ENCODE measurements at places on chromosomes 7 and 10.
A peak's percentile ranks its signal among the peaks of the same experiment; 100 is the strongest.

DNA sequence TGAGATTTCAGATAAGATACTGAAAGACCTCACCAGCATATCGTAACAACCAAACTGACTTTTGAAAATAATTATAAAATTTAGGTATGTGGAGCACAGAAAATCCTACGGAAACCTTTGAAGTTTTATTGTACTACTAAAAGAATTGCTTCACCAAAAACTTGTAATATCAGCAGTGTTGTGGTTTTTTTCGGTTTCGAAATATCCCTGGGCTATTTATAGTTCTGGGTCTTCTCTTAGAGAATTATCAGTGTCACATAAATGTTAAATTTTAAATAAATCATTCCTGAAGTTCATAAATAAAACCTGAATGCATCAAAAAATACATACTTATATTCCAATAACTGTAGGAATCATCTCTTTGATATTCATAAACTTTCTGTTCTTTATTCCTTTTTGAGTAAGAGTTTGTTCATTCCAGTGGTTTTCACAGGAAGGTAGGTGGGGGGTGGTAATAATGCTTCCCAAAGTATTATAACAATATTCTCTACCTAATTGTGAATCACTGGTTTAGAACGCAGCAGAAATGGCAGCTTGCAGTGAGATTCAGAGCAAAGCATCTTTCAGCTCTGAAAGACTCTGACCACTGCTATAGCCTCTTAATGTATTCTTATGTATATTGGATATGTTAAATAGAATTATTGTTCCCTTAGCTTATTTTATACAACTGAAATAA is 60.2 kb downstream of the ZNF277 start:
- DNase-seq, result no peak

- DNase-seq, result no peak
These were observed 1.4 kb downstream of the FBXW4 start for GRCh38 chr10:101693651-101693977.

DNA sequence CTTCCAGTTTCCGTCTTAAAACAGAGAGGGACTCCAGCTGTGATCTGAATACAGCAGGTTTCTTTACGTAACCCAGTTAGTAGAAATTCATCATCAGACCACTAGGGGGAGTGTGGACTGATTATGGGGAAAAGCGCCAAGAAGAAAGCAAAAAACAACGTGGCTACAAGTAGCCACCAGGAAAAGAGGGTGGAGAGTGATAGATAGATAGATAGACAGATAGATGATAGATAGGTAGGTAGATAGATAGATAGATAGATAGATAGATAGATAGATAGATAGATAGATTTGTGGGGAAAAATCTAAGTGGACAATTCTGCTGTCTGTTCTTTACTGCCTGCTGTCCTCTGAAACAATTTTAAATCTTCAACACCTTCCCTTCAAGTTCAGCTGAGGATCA is 12.7 kb upstream of the AKR1B10 start:
- DNase-seq, result no peak

DNA sequence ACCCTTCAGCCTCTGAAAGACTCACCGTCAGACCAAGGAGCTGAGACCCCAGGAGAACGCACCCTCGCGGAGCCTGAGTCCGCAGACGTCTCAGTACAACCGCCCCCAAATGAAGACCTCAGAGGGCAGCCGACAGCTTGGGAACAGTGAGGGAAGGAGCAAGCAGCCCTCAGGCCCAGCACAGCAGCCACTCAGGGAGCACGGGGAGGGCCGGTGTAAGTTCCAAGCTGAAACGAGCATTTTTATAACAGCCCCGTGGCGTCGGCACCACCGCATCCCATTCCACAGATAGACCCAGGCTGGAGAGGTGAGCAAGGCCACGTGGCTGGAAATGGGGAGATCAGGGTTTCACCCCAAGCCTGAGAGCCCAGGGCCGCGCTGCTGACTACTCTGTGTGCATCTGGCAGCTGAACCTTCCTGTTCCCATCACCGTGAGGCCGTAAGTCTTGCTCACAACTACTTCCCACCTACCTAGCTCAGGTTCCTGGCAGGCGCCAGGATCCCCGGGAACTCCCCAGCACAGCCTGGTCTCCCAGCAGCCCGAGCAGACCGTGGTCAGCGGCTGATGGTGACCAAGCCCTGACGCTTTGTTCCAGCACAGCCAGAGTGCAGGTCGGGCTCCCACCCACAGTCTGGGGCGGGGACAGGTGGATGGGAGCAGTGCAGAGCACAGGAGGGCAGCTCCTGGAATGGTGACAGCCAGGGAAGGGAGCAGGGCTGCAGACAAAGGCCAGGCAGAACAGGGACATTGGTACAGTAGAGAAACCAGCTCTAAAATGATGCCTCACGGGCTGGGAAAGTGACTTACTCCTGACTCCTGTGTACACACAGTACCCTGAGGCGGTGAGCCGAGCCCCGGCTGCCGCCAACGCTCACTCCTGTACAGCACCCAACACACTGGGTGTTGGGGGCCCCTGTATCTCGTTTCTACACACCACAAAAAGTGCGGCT is 6.1 kb upstream of the NOM1 start:
- DNase-seq, result no peak

- DNase-seq, result peak; percentile 74
These were observed 13.5 kb downstream of the KCNH2 start for GRCh38 chr7:150964593-150965111.

DNA sequence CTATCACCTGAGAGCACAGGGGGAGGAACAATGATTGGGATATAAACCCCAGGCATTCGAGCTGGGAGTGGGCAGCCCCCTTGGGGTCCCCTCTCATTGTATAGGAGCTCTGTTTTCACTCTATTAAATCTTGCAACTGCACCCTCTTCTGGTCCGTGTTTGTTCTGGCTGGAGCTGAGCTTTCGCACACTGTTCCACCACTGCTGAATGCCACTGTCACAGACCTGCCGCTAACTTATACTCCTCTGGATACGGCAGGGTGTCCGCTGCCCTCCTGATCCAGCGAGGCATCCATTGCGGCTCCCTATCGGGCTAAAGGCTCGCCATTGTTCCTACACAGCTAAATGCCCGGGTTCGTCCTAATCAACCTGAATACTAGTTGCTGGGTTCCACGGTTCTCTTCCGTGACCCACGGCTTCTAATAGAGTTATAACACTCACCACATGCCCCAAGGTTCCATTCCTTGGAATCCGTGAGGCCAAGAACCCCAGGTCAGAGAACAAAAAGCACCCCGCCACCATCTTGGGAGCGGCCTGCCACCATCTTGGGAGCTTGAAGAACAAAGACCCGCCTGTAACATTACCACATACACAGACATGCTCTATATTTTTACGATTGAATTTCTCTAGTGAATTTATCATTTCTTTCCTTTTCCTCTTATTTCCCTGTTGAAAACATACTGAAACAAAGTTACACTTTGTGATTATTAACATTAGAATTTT is 9.0 kb downstream of the ZWINT start:
- DNase-seq, result no peak

GRCh38 chr10:98030991-98031431 is 590 bp upstream of the CRTAC1 start:
- DNase-seq, result no peak

GRCh38 chr10:87534173-87534858 is 29.6 kb downstream of the MINPP1 start:
- DNase-seq, result no peak

- DNase-seq, result peak; percentile 83
These were observed 33.9 kb upstream of the SLC29A3 start for GRCh38 chr10:71285180-71285545.

- no peak for DNase-seq
These were observed 8.3 kb downstream of the ALKBH4 start for GRCh38 chr7:102456327-102456726.

DNA sequence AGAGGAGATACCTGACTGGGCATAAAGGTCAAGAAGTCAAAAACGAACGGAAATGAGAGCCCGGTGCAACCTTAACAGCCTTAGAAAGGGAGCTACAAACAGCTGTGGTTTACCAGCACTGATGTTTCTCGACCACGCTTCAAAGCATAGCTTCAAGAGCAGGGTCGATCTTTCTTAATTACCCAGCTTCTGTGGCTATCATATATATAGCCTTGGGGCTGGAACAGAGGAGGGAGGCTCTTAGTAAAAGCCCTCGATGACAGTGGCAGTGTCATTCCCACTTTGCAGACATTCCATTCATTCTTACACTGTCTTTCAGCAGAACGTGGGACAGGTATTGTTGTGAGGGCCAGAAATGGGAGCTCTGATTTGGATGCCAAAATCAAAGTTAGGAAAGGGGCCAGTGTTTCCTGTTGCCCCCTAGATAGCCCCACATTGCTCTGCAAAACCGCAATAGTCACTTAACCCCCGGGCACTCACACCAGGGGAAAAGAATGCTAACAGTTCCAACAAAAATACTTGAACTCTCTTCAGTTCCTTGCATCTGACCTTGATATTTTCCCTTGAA is 141.5 kb downstream of the MTPAP start:
- no peak for DNase-seq

DNA sequence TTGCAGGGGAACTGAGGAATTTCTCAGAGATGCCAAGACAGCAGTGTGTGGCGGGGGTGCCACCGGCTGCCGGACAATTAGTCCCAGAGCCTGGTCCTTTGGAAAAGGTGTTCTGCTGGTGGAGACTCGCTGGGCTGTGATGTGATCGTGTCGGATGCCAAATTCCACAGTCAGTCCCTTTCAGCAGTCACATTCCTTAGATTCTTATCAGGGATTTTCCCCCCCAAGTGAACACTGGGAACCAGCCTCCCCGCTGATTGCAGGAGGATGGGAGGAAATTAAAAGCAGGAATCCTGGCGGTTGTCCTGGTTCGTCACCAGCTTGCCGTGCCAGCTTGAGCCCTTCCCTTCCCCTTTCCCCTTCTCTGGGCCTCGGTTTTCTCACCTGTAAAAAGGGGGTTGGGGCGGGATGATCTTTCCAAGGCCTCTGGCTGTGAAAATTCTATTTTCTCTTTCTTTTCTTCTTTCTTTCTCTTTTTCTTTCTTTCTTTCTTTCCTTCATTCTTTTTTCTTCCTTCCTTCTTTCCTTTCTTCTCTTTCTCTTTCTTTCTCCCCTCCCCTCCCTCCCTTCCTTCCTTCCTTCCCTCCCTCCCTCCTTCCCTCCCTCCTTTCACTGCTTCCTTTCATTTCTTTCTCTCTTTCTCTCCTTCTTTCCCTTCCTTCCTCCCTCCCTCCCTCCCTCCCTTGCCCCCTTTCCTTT is 39.6 kb downstream of the COL26A1 start:
- DNase-seq, result peak; percentile 43

DNA sequence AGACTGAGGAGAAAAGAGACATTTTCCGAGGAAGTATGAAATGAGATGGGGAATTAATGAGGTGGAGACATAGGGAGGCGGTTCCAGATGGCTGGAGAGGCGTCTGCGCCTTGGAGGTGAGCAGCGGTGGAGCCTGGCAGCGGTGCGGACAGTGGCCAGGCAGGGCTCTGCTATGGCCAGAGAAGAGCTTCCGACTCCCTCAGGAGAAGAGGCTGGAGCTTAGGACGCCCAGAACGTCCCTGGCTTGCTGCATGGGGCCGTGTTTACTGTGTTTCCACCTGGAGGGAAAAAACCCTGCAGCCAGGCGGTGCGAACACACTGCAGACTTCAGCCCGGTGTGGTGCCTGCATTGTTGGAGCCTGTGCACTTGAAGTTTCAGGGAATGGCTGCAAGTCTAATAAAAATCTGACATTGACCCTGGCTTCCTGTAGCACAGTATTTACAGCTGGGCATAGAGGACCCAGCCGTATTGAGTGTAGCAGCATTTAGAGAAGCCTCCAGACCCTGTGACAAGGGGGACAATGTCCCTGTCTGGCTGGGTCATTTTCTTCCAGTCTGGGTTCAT is 447.1 kb upstream of the MKI67 start:
- DNase-seq, result no peak

DNA sequence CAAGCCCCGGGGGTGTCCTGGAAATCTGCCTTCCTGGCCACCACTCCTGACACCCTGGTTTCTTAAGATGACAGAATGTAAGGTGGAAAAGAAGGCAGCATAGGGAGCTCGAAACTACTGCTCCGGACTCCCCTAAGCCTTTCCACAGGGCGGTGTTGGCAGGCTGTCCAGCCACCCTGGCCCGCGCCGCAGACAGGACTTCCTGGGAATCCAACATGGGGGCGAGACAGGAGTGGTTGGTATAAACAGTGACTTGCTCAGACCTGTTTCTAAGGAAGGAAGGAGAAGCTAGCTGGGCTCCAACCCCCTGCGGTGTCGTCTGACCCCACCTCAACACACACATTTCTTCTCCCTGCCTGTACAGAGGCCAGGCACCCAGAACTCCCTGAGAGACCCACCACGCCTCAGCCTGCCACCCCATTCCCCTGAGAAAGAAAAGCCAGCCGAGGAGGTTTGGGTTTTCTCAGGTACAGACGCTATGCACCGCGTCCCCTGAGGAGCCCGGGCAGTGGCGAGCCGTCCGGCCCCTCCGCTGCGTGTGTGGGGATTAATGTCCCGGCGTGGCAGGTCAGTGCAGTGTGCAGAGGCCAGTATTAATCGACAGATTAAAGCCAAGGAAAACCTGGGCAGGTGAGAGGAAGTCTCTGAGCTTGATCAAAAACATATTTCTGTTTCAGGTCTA is 349.6 kb upstream of the MKI67 start:
- no peak for DNase-seq

- DNase-seq, result no peak
These were observed 28.2 kb upstream of the TPST1 start for GRCh38 chr7:66176914-66177313.

GRCh38 chr7:121038717-121039509 is 50.4 kb downstream of the CPED1 start:
- DNase-seq, result no peak

- no peak for DNase-seq
These were observed 204.9 kb downstream of the CCDC3 start for GRCh38 chr10:12796401-12797160.

- DNase-seq, result no peak
These were observed 24.6 kb downstream of the SLK start for GRCh38 chr10:103991393-103992128.

DNA sequence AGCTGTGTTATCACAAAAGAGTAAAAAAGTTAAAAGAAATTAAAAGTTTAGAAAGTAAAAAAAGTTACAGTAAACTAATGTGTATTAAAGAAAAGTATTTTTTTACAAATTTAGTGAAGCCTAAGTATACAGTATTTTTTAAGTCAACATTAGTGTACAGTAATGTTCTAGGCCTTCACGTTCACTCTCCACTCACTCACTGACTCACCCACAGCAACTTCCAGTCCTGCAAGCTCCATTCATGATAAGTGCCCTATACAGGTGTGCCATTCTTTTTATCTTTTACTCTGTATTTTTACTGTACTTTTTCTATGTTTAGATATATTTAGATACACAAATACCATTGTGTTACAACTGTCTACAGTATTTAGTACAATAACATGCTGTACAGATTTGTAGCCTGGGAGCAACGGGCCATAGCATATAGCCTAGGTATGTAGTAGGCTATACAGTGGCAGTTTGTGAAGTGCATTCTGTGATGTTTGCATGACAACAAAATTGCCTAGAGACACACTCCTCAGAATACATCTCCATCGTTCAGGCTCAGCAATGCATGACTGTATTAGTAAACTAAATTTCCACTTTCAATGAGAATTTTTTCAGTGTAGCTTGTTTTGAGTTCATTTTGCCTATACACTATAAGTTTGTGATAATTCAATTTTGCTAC is 539.9 kb upstream of the C7orf33 start:
- no peak for DNase-seq
